Fibroblast of skin of scalp (primary cell): ENCODE measurements at places on chromosomes 7 and 10.

- DNase-seq, result no peak
These were observed 266.0 kb downstream of the C7orf25 start for GRCh38 chr7:42645906-42646305.

DNA sequence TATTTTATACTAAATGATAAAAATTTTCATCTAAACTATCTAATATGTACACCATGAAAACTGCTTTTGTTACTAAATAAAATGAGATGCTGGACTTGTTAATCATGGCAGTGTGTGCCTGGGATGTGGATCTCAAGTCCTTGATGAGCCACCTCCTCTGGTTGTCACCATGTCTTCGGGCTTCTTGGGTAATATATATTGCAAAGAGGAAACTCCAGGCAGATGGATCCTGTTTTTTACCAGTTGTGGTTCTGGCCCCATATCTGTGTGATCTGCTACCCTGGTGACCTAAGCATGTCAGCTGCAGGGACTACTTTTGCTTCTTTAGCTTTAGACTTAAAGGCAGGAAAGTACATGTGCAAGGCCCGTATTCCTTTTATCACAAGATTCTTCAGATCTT, 46.2 kb downstream of the TMEM60 start:
- DNase-seq, result no peak

- DNase-seq, result no peak
These were observed 8.1 kb downstream of the TRIM8 start for GRCh38 chr10:102652170-102652916.

- DNase-seq, result no peak
These were observed 150.2 kb downstream of the DGKB start for GRCh38 chr7:14752301-14752700.

DNA sequence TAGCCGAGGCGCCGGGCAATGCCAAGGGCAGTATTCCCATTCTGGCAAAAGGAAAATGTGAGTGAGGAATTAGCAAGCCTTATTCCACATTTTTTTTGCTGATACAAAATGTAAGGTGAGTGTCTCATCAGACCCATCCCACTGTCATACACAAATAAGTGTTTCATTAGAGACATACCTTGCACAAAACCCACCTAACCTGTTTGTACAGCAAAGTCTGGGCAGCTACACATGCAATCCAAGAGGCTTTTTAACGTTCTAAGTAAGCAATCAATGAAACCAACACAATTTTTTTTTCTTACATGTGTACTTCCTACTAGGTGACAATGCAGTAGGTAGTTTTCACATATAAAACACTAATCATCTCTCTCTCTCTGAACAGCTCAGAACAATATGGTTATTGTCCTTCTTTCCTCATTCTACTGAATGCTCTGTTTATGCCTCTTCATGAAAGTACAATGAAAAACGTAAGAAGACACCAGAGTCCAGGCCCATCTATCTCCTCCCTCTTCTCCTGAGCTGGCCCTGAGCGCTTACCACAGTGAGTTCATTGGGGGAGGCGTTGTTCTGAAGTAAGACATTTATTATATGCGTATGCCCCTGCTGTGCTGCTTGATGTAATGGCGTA, 217.2 kb downstream of the ANK3 start:
- DNase-seq, result no peak

GRCh38 chr10:44161184-44161583, 223.7 kb downstream of the CXCL12 start:
- no peak for DNase-seq

DNA sequence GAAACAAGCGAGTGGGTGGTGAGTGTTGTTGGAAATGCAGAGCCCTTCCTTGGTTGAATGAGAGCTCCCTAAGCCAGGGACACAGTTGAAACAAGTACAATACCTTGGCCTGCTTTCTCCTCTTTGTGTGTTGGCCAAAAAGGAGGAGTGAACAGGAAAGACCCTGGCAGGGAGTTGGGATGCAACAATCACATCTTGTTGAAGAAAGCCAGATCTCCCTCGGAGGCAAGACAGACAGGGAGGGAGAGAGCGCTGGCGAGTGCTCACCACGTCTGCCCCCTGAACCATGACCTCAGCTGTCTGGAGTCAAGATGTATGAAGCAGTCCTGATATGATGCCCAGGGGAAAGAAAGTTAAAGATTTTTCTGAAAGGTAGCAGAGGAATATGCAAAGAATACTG, 66.8 kb downstream of the ADAM12 start:
- no peak for DNase-seq

- DNase-seq, result no peak
These were observed 45.5 kb upstream of the DMBT1 start for GRCh38 chr10:122515022-122515424.

GRCh38 chr7:137032436-137032835, 164.0 kb downstream of the CHRM2 start:
- peak; percentile 47 for DNase-seq
